ENCODE measurements at places on chromosomes 16 and 17.

- DNase-seq = peak; percentile 56
Observed at GRCh38 chr17:43599835-43600234, 53.7 kb upstream of the ETV4 start.

DNA sequence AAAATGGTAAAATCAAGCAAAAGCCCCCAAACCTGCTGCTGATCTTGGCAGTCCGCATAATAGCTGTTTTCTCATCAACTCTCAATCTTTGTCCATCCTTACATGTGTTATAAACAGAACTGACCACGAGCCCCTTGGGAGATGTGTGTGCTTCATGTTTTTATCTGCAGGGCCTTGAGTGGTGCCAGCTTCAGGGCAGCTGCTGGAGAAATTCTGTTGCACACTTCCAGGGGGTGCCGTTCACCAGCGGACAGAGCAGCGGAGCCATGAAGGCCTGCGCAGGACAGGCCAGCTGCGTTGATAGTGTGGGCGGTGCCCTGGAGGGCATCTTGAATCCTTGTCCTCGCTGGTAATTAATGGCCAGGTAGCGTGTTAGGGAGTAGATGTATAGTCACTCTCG, 20.1 kb downstream of the MPRIP start:
- DNase-seq = no peak

DNA sequence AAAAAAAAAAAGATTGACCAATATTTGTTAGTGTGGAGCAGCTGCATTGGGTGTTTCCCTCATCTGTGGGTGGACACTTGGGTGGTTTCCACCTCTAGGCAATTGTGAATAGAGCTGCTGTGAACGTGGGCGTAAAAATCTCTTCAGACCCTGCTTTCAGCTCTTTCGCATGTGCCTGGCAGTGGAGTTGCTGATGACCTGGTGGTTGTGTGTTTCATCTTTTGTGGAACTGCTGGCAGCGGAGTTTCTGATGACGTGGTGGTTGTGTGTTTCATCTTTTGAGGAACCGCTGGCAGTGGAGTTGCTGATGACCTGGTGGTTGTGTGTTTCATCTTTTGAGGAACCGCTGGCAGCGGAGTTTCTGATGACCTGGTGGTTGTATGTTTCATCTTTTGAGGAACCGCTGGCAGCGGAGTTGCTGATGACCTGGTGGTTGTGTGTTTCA, 21.4 kb downstream of the ZC3H18 start:
- no peak for DNase-seq

DNA sequence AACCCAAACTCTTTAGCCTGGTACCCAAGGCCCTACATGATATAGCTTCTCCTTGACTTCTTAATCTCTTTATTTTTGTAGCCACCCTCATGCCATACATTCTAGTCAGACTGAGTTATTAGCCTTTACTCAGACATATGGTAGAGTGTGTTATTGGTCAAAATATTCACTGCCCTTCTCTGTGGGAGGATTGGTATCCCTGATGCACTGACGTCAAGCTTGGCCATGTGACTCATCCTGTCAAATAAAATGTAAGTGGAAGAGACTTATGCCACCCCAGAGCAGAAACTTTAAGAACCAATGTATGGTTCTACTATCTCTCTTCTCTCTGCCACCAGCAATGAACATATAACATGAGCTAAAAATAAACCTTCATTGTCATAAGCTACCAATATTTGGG, 12.2 kb upstream of the BEAN1 start:
- no peak for DNase-seq

DNA sequence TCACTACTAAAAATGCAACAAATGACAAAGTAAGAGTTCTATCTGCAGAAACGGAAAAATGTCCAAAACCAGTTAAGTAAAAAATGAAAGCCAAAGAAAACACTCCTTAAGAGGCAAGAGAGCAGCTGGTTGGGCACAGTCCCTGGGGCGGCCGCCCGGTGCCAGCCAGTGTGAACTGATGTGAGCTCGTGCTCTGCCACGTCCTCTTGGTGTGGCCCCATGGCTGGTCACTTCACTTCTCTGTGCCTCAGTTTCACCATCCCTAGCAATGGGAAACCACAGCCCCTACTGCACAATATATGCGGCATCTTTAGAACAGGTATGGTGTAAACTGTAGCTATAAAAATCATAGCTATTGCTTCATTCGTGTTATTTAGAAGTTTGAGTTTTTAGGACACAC, 21.2 kb downstream of the USP36 start:
- DNase-seq = no peak

- no peak for DNase-seq
Observed at GRCh38 chr17:81340607-81341515, 45.8 kb upstream of the SLC38A10 start.

DNA sequence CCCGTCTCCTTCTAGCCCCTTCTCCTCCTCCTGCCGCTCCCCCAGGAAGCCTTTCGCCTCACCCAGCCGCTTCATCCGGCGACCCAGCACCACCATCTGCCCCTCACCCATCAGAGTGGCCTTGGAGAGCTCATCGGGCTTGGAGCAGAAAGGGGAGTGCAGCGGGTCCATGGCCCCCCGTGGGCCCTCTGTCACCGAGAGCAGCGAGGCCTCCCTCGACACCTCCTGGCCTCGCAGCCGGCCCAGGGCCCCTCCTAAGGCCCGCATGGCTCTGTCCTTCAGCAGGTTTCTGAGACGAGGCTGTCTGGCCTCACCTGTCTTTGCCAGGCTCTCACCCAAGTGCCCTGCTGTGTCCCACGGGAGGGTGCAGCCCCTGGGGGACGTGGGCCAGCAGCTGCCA, 87.9 kb downstream of the RGS9 start:
- DNase-seq = no peak

GRCh38 chr17:45410144-45411091, 22.3 kb downstream of the ARHGAP27 start:
- no peak for DNase-seq

DNA sequence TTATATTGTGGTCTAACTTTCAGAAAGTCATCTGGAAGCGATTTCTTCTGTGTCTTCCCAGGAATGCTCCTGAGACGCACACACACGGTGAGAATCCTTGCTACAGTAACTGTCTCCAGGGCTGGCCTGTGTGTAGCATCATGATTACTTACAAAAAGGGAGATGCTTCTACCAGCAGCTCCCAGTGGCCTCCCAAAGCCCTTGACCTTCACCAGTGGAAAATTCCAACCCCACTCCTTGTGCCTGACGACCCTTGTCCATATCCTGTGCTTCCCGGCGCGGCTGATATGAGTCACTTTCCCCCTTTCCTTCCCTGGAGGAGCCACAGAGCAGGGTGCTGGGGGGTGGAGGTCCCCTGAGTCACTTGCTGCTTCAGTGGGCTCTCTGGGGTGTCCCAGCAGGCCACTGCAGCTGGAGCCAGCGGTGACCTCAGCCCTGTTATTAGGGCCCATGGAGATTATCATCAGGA, 22.1 kb upstream of the NAT9 start:
- no peak for DNase-seq

DNA sequence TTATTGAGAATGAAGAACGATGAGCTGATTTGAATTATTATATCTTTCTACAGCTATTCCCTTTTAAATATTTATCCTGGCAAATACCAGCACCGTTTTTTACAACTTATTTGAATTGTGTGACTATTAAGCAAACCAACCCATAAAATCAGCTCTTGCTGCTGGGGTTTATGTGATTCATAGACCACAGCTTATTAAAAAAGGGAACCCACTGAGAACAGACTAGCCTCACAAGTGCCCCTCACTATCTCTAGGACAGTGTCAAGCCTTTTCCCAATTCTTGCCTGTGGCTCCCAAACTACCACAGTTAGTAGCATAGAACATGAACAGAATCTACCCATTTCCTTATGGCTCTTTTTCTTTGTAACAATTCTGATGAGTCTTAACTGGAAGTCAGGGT, 6.1 kb upstream of the LIG3 start:
- DNase-seq = no peak

- DNase-seq = no peak
Observed at GRCh38 chr16:56275076-56275475, 83.8 kb downstream of the GNAO1 start.

GRCh38 chr17:30326809-30327208, 7.0 kb downstream of the TMIGD1 start:
- DNase-seq = no peak

DNA sequence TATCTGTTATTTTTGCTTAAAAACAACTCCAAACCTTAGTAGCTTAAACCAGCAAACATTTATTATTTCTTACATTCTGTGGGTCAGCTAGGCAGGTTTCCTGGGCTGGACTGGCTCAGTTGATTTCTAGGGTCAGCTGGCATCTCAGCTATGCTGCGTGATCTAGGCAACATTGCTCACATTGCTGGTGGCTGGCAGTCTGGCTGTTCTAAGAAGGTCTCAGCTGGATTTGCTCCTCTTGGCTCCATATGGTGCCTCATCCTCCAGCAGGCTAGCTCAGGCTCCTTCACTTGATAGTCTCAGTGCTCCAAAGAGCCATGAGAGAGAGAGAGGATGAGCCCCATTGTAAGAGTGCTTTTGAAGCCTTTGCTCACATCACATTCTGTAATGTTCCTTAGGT, 470.6 kb upstream of the CDH5 start:
- no peak for DNase-seq

DNA sequence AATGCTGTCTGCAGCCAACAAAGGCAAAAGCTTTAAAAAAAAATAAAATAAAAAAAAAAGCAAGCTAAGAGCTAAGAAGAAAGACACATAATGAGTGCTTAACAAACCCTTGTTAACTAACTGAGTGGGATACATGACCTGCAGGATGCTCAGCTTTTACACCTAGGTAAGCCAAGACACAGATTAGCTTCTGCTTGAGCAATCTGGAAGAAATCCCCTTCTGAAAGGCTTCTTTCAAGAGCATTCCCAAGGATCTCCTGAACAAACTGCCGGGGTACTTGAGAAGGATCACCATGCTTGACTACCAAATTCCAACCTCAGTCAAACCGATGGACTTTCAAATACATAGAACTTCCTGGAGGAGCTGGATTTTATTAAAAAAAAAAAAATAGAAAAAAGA, 92.9 kb downstream of the SMG6 start:
- DNase-seq = no peak

DNA sequence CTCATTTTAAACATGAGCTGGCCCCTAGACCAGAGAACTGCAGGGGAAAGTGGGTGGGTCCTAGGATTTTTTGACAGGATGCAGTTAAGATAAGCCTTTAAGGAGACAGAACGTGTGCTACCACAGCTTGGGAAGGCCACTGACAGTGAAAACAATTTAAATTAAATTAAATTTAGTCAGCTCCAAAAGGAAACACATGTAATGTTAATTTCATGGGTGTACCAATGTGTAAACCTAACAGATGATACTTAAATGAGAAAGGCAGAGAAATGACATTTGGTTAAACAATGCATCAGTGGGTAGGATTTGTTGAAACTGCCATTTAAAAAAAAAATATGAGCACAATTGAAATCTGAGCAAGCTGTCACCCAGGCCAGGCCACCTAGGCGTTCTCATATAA, 250.8 kb downstream of the XYLT1 start:
- DNase-seq = no peak

- no peak for DNase-seq
Observed at GRCh38 chr17:75475851-75476250, 19.4 kb downstream of the TMEM94 start.

- no peak for DNase-seq
Observed at GRCh38 chr17:13395862-13396261, 205.9 kb downstream of the HS3ST3A1 start.

GRCh38 chr17:59892251-59892923, 356 bp downstream of the TUBD1 start:
- peak; percentile 96 for DNase-seq

GRCh38 chr16:88768071-88768783, 16.8 kb downstream of the PIEZO1 start:
- no peak for DNase-seq

DNA sequence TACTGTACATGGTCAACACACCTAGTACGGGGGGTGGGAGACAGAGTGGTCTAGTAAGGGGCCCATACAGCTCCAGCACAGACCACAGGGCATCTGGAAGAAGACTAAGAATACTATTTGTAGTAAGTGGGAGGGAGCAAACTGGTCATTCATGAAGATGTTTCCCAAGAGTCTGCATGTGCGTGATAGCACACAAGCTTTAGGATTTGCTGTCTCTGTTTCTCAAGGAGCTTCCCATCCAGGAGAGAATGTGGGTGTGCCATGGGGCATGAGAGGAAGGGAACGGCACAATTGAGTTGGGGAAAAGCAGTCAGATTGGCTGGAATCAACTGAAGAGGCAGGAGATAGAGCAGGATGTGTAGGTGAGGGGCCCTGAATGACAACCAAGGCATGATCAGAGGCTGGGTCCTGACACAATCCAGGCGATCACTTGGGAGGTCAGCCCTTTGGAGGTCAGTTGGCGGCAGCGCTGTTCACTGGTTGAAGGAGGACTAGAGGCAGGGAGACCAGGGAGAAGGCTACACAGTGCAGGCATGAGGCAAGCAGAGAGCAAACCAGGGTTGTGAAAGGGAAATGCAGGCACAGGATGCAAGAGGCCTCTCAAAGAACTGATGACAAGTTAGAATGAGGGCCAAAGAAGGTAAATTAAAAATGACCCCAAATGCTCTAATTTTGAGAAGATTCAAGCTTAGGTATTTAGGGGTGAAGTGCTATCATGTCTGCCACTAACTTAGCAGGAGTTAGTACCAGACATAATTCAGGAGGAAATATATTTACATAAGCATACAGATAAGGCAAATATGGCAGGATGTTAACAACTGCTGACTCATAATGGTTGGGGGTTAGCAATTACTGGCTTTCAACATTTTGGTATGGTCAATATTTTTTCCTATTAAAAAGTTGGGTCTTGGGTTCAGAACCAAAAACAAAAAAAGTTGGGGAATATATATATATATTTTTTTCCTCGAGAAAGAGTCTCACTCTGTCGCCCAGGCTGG, 10.3 kb downstream of the UBE2O start:
- DNase-seq = no peak

DNA sequence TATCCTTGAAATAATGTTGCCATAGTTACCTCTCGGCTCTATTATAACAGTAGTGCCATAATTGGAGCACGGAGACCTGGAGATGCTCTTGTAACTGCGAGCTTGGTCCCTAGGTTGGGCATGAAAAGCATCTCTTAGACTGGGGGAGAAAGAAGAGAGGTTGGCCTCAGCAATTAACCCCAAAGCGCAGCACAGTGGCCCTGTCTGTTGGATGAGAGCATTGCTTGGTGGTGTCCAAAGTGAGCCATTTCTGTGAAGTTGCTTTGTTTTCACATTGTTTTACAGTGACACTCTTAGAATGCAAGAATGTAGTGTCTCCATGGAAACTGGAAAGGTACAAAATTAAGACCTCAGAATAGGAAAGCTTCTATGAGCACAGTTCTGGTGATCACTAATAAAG, 660.7 kb upstream of the EEF2KMT start:
- DNase-seq = no peak
